Suppressor macrophage treated with lipopolysaccharide for 4 hours (primary cell): ENCODE measurements at places on chromosomes 3 and 15.

DNA sequence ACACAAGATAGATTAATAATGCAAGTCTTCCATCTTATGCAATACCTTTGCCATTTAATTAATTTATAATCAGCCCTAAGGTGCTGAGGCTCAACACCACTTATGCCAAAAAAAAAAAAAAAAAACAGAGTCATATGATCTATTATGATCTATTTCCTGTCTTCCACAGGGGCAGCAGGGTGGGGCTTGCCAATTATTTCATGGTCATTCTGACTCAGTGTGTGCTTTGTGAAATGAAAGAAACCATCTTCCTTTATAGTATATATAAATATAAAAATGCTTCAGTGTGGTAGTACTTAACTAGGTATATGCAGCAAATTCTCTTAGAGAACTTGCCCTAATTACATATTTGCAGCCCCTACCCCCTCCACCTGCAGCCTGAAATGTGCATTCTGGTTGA, 7.2 kb upstream of the RARB start:
- no peak for DNase-seq

GRCh38 chr3:35772381-35773015, 133.2 kb downstream of the ARPP21 start:
- no peak for DNase-seq

- peak; percentile 69 for DNase-seq
Measured at GRCh38 chr3:46297658-46298423, 55.6 kb downstream of the CCR3 start.

- peak; percentile 16 for DNase-seq
Measured at GRCh38 chr3:25781145-25781757, 2.0 kb downstream of the NGLY1 start.

GRCh38 chr3:108004647-108005046, 86.2 kb downstream of the CD47 start:
- peak; percentile 83 for DNase-seq

GRCh38 chr3:97914388-97914787, 57.8 kb downstream of the RIOX2 start:
- no peak for DNase-seq

DNA sequence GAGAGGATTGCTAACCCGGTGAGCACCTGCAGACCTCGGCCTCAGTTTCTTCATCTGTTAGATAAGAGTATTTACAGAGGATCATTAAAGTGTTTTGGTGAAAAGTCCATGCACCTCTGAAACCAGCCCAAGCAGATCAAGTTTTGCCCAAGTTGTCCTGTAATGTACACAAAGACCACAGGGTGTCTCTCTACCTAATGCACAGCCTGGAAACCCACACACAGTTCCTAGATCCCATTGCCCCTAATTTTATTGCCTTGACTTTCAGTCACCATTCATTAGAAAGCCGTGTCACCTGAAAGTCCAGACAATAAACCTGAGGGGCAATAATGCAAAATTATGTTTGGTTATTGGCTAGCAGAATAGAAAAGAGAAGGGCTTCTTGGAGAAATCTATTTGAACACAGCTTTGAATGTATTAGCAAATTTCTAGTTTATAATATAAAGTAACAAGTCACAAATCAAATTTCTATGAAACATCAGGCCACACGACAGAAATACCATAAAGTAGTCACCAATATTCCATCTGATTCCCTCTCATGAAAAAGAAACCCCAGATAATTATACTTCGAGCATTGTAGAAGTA, 161.3 kb upstream of the SLC2A2 start:
- peak; percentile 30 for DNase-seq

- no peak for DNase-seq
Measured at GRCh38 chr3:88775026-88775690, 332.3 kb upstream of the EPHA3 start.

- peak; percentile 88 for DNase-seq
Measured at GRCh38 chr15:43285609-43286037, 18.9 kb upstream of the TGM5 start.

DNA sequence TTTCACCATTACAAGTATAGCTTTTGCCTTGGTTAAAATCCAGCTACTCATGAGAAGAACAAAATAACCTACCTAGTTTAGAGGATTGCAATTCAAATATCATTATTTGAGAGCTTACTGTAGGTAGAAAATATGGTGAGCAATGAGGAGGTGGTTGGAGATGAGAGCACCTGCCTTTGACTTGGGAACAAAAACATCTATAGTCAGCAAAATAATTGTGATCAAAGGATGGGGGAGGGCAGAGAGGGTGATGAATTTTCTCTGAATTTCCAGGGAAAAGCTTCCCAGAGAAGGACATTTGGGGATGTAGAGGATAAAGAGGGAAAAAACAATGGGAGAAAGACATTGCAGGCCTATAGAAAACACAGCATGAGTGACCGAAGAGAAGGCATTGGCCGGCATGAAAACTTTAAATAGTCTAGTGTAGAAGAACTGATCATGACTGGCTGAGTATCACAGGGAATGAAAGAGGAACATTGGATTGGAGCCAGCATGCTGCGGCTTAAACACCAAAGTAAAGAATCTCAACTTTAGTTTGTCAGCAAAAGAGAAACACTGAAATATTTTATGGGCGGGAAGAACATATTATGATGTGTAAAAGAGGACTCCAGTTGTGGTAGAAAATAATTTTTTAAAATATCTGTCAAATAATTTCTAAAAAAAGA, 581.3 kb downstream of the UNC13C start:
- peak; percentile 67 for DNase-seq

DNA sequence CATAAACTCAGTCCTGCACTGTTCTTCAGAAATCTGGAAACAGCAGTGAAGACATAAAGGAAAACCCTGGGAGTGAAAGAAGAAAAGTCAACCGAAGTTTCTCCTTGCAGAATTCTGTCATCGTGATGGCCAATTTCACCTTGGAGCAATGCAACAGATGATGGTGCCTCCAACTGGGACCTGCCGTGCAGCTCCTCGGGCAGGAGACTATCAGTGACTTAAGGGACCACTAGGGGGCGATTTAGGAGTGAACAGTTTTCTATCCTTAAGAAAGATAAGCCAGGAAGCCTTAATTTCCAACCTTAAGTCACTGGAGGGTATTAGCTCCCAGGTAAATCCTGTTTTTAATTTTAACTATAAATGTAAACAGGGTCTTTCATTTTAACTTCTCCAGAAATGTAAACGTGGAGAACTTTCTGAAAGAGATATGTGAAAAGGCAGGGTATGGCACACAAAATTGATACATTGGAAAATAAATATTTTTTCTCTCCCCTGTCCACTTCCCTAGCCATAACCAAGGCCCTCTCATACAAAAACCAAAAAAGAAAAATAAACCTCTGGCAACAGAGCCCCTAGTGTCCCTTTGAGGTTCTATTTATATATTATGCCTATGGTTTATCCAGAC, 116.3 kb downstream of the PDZRN3 start:
- peak; percentile 73 for DNase-seq

DNA sequence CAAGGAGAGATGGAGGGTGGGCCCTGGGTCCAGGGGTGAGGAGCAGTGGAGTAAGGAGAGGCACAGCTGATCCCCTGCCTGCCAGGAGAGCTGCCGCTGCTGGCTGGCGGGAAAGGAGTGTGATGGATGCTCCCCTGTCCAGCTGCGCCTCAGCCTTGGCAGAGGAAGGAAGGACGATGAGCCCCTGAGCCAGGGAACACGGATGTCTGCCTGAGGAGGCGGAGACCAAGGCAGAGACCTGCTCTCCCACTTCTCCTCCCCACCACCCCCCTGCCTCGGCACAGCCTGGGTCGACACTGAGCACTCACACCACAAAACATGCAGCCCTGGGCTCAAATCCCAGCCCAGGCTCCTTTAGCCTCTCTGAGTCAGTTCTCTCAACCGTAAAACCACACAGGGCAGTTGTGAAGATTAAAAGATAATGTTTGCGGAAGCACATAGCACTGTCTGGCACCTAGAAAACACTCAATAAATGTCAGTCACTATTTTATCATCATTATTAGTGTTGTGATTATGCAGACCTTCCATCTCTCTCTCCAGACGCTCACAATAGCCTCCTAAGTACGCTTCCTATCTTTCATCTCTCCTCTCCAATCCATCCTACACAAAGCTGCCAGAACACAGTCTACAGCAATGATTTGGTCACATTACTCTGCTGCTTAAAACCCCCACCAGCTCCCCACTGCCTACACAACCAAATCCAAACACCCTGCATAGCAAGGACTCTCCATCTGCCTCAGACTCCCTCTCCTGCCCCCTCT, 52.2 kb downstream of the SEMA5B start:
- no peak for DNase-seq

- DNase-seq: no peak
Measured at GRCh38 chr15:96117270-96117669, 213.2 kb upstream of the NR2F2 start.

GRCh38 chr15:39896101-39896500, 24.0 kb downstream of the GPR176 start:
- DNase-seq: no peak

GRCh38 chr3:39325236-39325635, 4.3 kb upstream of the CCR8 start:
- no peak for DNase-seq

DNA sequence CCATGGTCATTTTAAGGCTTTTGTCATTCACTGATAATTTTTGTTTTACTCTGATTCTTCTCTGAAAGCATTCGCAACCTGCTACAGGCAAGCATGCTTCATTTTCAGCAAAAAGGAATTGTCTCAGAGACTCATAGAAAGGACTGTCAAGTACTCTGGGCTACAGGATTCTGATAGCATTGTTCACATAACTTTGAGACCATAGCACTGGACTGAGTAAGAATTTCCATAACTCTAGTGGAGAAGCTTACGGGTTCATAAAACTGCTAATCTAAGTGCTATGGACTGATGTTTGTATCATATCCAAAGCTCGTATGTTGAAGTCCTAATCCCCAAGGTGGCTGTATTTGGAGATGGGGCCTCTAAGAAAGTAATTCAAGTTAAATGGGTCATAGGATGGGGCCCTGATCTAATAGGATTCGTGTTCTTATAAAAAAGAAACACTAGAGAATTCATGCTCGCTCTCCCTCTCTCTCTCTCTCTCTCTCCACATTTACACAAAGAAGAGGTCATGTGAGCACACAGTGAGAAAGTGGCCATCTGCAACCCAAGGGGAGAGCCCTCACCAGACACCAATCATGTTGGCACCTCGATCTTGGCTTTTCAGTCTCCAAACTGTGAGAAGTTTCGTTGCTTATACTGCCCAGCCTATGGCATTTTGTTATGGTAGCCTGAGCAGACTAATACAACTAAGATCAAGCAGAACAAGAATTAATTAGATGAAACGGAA, 60.4 kb downstream of the CRYGS start:
- no peak for DNase-seq

- no peak for DNase-seq
Measured at GRCh38 chr3:11305509-11305908, 33.3 kb downstream of the ATG7 start.

DNA sequence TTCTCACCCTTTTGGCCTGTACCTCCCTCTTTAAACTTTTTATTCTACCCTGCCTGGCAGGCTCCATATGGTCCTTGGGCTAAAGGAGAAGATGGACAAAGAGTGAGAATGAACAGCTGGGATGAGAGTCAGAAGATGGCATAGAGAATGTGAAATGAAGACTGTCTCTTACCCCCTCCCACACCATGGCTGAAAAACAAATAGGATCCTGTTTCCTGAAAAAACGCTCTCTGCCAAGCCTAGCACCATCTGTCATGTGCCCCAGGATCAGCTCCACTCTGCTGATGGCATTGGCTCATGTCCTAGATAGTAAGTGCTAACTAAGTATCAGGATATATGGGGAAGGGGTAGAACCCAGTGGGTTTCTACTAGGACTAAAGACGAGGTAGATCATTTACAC, 238.6 kb downstream of the MEX3B start:
- no peak for DNase-seq

DNA sequence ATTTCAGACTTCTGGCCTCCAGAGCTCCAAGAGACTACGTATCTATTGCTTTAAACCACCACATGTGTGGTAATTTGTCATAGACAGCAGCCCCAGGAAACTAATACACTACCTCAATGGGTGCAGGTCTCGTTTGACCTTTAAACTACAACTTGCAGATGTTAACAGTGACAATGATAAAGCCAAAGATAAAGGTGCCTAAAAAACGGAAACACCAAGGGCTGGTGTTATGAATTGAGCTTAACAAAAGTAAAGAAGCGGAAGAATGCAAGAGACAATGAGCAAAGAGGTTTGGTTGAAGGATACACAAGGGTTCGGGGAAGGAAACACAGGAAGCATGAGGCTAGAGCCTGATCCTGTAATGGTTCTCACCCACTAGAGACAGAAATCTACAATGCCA, 50.8 kb downstream of the RFTN1 start:
- no peak for DNase-seq

- DNase-seq: no peak
Measured at GRCh38 chr15:99042892-99043291, 35.3 kb upstream of the PGPEP1L start.

- DNase-seq: no peak
Measured at GRCh38 chr15:33142708-33143107, 51.8 kb downstream of the FMN1 start.

DNA sequence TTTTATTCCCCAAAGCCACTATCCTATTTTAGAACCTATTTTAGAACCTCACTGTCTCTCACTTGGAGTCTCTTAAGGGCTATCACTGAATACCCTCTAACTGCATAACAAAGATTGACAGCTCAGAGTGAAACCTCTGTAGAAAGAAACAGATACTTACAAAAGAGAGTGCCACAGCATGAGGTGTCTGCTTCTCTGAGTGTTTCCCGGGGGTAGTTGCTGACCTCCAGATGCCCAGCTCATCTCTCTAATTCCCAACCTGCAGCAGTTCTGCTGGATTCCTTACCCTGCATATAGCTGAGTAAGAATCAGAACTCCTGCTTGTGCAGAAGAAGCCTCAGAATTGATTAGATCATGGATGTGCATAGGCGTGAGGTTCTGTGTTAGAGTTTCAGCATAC, 34.5 kb downstream of the P3H2 start:
- no peak for DNase-seq

- no peak for DNase-seq
Measured at GRCh38 chr3:156180077-156180476, 59.7 kb downstream of the KCNAB1 start.

DNA sequence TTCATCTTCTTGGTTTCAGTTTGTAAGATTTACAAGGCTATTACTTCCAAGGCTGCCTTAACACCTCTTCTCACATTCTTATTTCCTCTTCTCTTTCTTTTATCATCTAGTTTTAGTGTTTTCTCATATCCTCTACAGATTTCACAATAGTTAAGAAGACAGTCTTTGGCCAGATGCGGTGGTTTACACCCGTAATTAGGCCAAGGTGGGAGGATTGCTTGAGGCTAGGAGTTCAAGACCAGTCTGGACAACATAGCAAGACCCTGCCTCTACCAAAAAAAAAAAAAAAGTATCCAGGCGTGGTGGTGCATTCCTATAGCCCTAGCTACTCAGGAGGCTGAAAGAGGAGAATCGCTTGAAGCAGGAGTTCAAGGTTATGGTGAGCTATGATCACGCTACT, 3.5 kb upstream of the ALDH1A2 start:
- DNase-seq: no peak

- no peak for DNase-seq
Measured at GRCh38 chr3:152564459-152564858, 270.5 kb upstream of the P2RY1 start.

GRCh38 chr3:21919383-21919782, 168.4 kb upstream of the ZNF385D start:
- DNase-seq: no peak
